ENCODE measurements at places on chromosomes 4 and X. TPM values are rescaled to one million over a fixed set of nuclear protein-coding genes. Genes with fewer than 3 reads are reported as not detected.

GRCh38 chr4:1539859-1540600, 133.8 kb upstream of the NKX1-1 start:
- no peak for DNase-seq

DNA sequence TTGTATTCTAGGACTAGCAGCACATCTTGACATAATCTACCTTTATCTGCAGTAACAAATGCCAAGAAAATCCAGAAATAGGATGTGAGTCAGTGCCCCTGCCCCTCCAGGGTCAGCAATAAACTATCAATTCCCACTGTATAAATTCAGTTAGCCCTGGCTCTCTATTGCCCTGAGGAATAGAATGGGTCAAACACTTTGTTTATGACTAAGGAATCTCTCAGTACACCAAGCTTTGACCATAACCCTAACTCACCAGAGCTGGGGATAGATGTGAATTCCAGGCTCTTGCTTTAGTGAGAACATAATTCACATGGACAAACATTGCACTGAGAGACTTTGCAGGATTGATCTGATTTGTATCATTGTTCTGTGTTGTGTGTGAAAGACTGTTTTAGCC, 82.3 kb downstream of the CXXC4 start:
- DNase-seq, result no peak

DNA sequence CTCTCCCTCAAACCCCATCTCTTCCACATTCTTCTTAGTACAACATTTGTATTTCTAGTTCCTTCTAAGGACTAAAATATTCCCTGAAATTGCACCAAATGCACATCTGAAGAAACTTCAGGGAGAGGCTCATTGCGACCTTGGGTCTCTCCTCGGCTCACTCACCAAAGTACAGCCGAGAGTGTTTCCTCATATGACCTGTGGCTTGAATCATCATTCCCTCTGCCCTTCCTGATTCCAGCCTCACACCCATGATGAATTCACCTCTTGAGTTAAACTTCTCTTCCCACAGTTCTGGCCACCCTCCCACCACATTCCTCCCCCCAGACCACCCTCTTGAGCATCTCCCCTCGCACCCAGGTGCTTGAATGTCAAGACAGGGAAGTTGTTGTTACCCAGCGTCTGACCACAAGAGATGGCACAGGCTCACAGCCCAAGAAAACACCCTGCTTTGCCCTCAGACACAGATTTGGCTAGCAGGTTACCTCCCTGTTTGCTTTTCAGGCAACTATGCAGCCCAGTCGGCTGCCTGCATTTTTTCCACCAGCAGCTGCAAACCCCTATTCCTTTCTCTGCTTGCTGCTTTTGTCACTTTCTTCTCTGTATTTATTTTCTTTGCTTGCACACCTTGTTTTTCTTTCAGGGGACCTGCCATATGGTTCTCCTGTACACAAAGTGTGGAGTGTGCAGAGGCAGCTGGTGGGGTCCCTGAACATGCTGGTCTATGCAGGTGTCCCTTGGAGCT, 214.8 kb downstream of the SPATA18 start:
- no peak for DNase-seq

DNA sequence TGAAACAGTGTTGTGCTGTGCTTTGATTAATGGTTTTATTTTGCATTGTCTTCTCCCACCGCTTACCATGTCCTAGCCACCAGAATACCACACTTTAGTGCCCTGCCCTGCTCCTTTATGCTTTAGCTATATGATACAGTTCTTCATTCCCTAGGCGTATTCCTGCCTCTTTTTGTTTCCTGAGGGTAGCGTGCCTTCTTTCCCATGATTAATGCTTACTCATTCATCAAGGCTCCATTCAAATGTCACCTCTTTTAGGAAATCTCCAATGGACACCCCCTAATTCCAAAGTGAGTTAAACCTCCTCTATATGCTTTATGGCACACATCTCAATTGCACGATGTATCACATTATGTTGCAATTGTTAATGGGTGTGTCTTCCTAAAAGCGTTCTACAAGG, 46.3 kb downstream of the SPANXD start:
- DNase-seq, result no peak

Gene TAF7L
- total RNA-seq, result not detected

Gene DRD5
- not detected for total RNA-seq

Gene MAOA
- 128 TPM for total RNA-seq
